ENCODE measurements at places on chromosomes 6 and 20.

DNA sequence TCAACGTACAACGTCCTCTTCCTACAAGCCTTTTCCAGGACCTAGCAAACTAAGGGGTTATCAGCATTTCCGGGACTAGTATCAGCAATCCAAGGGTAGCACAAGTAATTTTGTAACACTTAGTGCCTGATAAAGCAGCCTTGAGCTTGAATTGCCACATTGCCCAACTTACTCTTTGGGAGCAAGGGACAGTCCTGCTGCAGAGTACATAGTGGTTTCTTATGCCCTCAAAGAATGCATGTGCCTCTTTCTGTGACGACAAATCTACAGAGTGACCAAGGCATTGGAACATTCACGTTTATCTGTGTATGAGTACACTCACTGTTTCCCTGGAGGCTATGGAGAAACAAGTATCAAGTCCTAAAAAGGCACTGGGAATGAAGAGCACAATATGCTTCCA, 3.2 kb upstream of the ID4 start:
- DNase-seq = no peak

DNA sequence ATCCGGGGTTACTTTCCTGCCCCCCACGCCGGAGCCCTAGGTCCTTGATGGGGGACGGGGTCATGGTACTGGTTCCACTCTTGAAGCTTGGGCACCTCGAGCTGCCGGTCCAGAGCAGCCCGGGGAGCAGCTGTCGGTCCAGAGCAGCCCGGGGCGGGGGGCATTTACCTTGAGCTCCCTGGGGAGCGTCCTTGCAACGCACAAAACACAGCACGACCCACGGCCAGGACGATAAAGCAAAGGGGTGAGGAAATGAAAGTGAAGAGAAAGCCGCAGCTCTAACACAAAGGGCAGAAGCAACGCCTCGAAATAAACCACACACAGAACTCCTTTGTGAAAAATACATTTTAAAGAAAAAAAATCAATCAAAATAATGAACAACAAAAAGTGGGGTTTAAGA, 39.1 kb downstream of the KCNQ2 start:
- DNase-seq = no peak

DNA sequence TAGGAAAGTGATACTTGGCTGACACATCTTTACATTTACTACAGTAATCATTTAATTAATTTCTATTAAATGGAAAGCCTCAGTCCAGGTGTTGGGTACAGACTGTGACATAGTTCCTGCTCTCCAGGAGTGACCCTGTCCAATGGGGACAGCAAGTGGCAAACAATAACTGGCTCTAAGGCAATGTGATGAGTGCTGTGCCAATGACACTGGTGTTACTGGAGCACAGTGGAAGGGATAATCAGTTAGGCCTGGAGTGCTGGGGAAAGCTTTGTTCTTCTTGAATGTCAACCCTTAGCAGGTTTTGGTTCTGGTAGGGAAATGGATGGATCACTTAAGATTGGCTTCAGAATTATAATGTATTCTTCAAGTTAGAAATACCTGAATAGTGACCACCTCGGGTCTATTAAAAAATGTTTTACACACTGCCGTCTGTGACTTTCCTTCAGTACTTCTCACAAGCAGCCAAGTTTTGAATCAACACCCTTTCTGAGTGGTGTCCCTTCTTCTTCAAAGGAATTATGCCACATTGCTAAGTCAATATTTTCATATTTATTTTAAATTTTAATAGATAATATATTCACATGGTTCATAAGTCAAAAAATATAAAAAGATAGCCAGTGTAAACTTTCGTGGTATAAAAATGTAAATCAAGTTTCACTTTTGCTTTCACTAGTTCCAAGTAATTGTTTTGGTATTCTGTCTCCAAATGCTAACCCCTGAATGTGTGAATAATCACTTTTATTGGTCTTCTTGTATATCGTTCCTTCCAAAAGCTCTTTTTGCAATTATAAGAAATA, 9.6 kb downstream of the CMTR1 start:
- DNase-seq = no peak

- no peak for DNase-seq
Observed at GRCh38 chr6:92329208-92329847, 1090.0 kb downstream of the EPHA7 start.

DNA sequence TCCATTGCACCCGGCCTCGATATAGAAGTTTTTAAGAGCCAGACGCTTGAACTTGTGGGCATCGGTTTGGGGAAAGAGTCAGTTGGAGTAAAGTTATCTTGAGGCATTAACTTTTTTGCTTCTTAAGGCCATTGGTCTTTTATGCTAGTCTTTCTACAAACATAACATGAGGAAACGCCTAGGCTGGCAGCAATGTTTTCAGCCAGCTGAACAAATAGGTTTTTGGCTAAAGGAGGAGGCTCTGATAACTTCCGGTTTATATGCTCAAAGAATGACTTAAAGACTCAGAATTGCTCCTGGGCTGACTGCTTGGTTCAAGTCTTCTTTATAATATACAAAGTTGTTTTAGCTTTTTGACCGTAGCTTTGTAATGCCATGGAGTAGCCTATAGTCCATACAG, 46.2 kb downstream of the HLA-C start:
- no peak for DNase-seq

GRCh38 chr20:19981031-19981451, 36.1 kb upstream of the NAA20 start:
- DNase-seq = no peak

DNA sequence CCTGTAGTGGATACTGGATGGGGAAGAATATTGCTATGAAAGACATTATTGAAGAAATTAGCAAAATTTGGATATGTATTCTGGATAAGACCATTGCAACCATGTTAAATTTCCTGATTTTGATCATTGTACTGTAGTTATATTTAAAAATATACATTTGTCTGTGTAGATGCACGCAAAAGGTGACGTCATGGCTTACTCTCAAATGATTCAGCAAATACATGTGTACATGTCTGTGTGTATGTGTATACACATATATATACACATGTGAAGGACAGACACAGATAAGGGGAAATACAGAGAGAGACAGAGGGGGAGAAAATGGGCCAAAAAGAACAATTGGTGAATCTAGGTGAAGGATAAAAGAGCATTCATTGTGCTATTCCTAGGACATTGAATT, 82.3 kb upstream of the PLCB4 start:
- DNase-seq = no peak

DNA sequence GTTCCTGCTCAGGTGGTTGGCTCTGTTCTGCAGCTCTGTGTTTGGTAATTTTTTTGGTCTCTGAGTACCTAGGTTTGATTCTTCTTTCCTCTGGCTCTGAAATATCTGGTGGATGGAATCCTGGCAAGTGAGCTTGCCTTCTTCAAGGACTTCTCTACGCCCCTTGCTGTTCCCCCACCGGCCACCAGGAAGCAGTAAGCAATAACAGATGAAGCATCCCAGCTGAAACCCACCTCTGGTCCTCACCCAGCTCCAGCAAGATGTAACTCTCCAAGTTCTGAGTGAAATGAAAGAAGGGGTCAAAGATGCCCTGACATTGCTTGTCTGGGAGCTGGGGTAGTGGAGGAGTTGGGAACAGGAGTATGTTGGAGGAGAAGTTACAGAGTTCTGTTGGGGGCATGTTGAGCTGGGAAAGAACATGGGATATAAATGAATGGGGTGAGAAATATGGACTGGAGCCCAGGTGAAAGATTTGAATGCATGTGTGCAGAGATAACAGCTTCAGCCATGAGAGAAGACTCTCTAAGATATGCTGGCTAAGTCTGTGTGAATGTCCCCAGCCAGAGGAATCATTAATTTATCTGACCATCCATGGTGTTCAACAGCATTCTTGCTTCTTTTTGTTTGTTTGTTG, 51.3 kb upstream of the GLP1R start:
- DNase-seq = no peak

DNA sequence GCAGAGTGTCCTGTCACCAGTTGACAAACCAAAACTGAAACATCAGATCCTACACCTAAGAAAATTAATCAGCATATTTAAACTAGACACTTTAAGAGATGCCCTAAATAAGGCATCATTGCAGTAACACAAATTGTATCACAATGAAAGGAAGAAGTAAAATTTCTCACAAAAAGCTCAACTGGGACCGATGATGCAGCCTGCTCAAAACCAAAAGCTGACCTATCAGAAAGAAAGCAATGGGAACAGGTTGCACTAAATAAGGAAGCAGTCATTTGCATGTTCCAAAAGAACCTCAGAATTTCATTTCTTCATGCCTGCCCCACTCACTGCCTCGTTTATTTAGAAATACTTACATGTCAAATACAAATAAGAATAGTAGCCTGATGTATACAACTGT, 12.1 kb downstream of the HIVEP2 start:
- DNase-seq = no peak

GRCh38 chr20:47645632-47646031, 139.6 kb downstream of the SULF2 start:
- DNase-seq = no peak

DNA sequence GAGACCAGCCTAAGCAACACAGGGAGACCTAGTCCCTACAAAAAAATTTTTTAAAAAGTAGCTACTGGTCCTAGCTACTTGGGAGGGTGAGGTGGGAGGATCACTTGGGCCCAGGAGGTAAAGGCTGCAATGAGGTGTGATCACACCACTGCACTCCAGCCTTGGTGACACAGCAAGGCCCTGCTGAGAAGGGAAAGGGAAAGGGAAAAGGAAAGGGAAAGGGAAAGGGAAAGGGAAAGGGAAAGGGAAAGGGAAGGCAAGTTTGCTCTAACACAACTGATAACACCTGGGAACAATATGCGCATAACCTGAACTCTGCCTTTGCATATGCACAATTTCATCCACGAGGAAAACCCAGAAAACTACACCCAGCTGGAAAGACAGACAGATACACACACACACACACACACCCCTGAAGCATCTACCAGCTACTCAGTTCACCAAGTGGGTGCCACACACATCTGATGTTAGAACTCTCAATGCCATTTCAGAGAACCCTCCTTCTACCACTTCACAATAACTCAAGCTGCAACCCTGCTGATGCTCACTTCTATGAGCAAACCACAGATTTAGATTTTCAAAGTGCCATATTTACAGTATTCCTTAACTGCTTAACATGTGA, 19.1 kb downstream of the B4GALT5 start:
- no peak for DNase-seq

DNA sequence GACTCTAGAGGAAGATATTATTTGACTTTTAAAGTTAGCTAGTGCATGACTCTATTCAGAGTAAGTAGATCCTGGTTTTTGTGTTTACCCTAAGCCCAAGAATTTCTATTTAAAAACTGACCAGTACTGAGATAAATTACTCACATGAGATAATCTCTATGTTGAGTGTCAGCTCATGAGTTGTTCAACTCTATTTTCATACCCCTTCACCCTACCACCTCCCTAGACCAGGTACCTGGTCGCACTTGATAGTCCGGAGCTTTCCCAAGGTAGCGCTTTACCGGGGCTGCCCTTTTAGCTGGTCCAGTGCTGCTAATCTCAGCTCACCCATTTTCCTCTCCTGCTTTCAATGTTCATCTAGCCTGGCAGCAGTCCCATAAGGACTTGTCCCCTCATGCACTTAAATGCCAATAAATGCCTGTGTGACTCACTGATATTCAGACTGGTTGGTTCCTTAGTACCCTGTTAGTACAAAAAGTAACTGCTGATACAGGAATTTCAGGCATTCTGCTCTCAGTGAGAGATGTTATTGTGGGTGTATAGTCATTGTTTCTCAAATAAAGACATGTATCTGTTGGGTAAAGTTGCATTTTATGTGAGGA, 503.9 kb downstream of the ADGRB3 start:
- no peak for DNase-seq

DNA sequence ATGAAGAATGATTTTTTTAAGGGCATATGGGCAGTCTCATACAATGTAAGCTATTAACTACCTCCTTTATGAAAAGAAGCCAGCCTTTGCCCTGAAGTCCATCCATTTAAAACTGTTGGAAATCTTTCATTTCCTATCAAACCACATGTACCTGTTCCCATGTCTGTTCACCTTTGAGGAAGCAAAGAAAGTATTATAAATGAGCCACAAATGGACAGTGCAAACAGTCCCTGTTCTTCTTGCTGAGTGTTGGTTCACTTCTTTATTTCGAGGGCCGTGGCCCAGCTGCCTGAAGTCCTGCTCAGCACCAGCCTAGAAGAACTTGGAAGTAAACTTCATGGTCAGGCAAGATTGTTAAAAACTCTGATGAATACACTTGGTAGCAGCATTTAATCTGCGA, 112.4 kb downstream of the TMEM242 start:
- no peak for DNase-seq

DNA sequence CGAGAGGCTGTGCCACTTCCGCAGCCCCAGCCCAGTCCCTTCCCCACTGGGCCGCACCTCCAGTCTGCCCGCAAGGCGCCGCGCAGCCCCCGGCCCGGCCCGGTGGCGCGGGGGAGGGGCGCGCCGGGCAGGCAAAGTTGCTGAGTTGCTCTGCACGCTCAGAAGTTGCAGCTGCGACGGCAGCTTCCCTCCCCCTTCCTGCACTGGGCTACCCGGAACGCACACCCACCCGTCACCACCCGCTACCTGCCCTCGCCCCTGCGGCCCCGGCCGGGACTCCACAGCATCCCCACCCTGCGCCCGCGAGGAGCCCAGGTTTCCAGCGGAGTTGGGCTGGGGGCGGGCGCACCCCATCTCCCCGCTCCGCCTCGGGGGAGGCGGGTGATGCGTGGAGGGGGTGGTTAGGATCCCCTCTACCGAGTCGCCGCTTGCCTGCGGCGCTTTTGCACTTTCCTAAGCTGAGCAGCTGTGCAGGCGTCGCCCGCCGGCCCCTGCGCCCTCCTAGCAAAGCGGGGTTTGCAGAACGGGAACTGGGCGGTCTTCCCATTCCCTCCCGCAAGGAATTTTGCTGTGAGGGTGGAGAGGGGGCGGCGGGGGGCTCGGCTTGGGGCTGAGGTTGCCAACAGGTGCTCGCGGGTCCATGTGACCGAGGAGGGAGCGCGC, 55.9 kb upstream of the RREB1 start:
- no peak for DNase-seq

- peak; percentile 76 for DNase-seq
Observed at GRCh38 chr20:57092112-57092899, 174.1 kb downstream of the BMP7 start.

DNA sequence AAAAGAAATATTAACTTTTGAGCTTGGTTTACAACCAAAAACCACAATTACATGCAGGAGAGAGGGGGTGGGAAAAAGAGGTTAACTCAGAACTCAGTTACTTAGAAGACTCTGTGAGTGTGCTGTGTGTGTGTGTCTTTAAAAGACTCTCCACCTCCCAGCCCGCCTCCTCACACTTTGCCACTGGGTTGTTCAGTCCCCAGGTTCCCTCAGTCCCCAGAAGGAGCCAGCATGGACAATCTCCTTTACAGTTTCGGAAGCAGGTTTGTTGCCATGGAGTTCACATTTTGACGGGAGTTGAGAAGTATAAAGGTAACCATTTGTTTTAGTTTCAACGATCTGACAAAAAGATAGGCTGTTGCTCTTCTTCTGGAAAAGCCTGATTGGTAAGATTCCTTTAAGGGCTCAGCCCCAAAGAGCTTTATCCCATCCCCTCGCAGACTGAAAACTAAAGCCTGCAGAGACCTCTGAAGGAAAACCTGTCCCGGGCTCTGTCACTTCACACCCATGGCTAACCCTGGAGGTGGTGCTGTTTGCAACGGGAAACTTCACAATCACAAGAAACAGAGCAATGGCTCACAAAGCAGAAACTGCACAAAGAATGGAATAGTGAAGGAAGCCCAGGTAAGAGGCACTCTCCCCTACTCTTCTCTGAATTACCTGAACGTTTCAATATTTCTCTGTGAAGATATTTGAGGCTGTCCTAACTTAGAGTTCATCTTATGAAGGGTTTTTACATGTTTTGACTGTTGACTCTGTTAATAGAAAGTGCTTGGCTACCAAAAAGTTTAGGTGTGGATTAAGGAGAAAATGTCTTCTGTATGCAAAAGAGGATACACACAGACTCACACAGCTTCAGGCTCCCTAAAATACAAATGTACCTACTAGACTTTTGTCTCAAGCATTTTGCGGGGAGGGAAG, at the start of gene SPTLC3:
Gene SPTLC3, plus strand, starts transcription at position 212 of the 921 bp plus-strand sequence. Its CDS starts 296 bp downstream, at position 508.
- peak; percentile 15 for DNase-seq
